ENCODE measurements at places on chromosomes 2 and 18.

DNA sequence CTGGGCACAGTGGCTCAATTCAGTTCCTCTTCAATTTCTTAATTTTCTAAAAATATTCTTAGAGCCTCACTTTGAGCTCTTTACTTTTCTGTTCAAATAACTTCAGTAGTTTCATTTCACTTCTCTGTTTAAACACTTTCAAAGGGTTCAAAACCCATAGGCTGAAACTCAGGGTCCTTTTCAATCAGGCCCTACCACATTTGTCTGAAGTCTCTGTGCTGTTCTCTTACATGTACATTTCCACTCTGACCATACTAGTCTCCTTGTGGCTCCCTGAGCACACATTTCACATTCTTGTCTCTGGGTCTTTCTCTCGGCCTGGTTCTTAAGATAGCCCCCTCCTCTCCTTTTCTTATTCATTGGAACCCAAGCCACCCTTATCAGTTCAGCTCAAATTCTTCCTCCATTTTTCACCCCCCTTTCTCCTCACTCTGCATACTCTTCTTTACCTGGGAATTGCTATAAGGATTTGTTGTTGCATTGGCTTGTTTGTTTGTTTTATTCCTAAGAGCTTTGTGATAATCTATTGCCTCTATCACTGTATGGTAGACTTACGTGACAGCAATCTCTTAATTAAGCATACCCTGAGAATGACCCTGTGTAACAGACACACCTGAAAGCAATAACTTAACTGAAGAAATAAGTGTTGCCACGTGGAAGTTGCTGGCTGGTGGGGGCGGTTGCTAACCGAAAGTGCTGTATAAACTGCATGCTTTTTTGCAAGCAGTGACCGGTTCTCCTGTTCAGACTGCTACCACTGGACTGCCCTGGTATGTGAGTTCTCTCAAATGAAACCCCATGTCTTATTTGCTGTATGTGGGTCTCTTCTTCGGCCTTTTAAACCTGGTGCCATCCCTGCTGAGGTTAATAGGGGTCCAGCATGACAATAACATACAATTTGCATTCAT is 27.7 kb upstream of the ACADL start:
- no peak for DNase-seq

DNA sequence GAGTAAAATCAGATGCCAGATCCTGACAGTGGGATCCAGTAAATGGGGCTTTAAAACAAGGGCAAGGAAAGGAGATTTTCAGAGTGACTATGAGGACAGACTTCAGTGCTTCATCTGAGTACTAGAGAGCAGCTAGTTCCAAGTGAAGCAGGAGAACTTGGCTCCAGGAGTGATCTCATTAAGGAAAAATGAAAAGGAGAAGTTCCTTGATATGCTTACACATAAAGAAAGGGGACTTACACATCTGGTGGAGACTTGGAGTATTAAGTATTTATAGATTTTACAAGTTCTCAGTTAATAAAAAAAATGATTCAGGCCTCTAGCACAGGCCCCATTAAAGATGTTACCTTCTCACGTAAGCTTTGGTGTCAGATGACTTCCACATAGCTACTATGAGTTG is 105.8 kb downstream of the ICOS start:
- DNase-seq, result no peak

- DNase-seq, result peak; percentile 36
Observed at GRCh38 chr2:201126308-201127151, 10.6 kb downstream of the CFLAR start.

GRCh38 chr2:34545486-34546136 is 946.5 kb upstream of the FAM98A start:
- no peak for DNase-seq

DNA sequence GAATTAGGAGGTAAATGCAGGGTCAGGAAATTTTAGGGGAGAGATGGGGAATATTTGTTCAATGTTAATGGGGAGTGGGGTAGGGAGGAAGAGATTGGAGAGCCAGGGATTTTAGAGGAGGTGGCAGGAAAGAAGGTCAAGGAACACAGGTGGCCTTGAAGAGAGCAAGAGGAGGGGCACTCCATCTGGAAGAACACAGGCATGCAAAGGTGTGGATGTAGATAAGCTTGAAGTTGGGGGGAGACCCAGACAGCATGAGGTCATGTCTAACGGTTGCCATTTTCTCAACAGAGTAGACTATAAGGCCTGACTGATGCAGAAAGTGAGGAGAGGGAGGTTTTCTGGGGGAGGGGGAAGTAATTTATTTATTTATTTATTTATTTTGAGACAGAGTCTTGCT is 77.5 kb downstream of the MAIP1 start:
- DNase-seq, result no peak

DNA sequence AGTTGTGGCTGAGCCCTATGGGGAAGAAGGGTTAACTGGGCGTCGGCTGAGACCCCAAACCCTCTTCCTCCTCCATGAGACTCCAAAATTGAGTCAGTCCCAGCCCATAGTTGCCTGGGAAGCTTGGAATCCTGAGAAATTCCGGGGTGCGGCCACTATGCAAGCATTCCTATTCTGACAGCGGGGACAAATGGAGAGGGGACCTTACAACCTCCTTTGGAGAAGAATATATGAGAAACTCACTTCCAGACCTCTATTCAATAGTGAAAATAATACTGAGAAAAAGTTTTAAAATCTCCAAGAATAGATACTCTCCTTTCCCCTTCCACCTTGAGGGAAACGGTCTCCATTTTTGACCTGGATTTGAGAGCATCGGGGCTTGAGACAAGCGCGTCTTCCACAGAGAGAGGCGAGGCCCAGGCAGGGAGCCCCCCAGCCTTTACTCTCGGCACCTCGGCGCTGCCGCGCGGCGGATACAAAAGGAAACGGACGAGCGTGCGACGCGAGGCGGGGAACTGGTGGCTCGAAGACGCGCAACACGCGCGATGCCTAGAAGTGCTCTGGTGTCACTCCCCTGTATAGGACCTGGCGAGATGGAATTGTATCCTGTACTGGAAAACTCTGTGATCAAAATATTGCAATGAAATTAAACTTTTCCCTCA is 11.1 kb downstream of the NR4A2 start:
- DNase-seq, result no peak

DNA sequence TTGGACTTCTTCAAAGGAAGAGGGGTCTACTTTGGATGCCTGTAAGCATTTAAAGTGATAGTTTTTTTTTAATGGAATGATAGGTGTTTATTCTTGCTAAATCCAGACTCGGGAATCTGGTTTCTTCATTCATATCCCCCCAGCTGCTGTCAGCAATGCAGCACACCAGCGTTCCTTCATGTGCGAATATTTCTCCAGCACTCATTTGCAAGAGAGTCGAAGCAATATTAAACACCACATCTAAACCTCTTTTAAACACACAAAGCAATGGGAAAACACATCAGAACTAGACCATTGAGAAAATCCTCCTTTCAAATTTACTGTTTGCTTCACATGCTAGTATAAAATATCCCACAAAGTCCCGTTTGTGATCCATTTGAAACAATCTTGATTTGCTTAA is 563.7 kb downstream of the ARHGAP15 start:
- no peak for DNase-seq

DNA sequence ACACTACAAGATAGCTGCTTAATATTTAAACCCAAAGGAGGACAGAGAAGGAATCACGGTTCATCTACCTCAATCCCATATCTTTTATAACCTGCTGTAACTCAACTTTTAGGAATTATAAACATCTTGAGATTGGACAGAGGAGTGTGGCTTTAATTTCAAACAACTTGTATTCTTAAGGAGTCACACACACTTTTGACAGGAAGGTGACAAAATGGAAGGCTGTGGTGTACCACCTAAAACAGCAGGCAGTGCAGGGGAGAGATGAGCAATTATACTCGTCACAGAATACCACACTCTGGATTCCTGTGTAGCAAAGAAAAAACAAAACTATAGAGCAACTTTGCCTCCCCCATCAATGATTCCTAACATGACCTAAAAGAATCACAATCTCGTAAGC is 194.8 kb downstream of the ZEB2 start:
- DNase-seq, result peak; percentile 30

DNA sequence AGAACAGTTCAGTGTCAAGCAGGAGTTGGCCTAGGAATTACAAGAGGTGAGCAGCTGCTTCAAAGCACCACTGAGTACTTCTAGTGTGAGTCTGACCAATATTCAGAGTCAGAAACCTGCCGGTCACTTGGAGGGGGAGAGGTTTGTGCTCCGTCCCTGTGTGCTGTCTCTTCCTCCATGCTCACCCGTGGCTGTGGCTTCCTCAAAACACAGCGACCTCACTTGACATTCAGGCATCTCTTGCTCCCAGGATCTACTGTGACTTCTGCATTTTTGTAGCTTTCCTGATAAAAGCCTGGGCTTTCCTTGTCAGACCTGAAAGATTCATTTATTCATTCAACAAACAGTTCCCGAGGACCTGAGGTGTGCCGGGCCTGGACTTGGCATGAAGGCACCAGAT is 32.9 kb downstream of the TPRKB start:
- DNase-seq, result no peak

DNA sequence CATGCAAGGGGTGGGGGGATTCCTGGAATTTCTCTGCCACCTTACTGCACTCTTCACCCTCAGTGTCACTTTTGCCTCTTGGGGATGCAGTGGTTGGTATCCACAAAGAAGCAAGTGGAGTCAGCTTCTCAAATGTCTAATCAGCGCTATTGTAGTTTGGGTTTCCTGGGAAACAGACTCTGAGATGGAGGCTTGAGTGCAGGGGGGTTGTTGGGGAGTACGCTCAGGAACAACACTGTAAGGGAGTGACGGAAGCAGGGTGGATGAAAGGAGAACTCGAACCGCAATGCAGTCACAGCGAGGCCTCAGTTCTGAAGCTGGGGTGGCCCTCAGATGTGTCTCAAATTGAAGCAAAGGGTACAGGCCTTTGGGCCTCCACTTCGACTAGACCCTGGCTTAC is 73.6 kb upstream of the EPC2 start:
- DNase-seq, result no peak

- no peak for DNase-seq
Observed at GRCh38 chr18:22221350-22221749, 52.0 kb downstream of the GATA6 start.

GRCh38 chr2:237281836-237282306 is 132.1 kb downstream of the COL6A3 start:
- no peak for DNase-seq

GRCh38 chr2:233486778-233487552 is 79.6 kb downstream of the USP40 start:
- DNase-seq, result no peak

GRCh38 chr2:33496150-33496549 is 19.7 kb downstream of the RASGRP3 start:
- no peak for DNase-seq

DNA sequence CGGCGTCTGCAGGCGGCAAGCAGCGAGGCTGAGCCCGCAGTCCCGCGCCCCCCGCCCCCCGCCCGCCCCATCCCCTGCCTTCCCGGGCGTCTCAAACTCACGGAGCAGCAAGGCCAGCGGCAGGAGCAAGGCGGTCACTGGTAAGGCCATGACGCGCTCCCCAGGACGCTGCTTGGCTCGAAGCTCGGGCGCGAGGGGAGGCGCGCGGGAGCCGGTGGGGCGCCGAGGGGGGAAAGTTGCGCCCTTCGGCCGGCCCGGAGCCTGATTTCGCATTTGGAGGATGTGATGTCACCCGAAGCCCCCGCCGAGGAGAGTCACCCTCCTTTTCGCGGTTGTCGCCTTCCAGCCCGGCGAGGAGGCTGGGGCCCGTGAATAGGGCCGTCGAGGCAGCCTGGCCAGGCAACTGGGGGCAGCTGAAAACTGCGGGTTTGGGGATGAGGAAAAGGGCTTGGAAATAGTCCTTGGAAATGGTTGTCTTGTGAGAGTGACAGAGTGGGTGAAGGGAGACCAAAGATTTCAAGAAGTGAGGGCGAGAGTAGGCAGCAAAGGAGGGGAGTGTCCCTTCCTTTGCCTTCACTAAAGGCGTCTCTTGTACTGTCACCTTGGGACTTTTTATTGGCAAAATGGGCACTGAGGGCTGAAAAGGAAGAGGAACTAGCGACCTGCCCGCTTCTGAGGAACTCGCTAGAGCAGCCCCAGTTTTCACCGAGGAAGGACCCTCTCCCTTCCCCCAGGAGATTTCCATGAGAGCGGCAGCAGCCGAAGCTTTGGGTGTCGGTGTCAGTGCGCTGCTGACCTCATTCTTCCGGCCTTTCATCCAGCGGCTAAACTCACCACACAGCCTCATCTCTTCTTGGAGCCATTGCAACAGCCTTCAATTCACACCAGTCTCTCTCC is at the start of gene CD8A:
Gene CD8A, minus strand, starts transcription at position 238 of the 897 bp plus-strand sequence. Its CDS starts 88 bp downstream, at position 150.
- no peak for DNase-seq

DNA sequence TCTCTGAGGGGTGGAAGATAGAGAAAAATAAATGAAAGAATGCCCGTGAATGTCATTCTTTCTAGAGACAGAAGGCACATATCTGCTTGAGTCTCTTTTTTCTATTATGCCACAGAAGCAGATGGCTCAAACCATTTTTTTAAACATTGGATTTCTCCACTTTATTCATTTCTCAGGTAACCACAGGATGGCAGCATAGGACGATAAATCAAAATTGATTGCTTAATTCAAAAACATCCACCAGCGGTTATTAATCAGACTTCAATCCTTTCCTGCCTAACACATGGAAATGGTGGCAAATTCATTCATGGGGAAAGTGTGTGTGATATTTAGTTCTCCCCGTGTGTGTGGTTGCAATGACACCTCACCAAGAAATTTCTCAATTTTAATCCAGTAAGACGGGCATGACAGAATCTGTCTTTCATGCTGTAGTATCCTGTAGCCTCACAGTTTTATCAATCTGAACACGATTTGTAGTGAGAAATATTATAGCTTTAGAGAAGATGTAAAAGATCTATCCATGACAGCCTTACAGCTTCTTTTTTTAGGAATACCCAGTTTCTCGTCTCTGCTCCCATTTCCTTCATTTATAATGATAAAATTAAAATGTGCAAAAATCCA is 72.2 kb downstream of the DSC3 start:
- DNase-seq, result no peak

GRCh38 chr2:38192046-38192445 is 116.1 kb upstream of the CYP1B1 start:
- DNase-seq, result no peak

DNA sequence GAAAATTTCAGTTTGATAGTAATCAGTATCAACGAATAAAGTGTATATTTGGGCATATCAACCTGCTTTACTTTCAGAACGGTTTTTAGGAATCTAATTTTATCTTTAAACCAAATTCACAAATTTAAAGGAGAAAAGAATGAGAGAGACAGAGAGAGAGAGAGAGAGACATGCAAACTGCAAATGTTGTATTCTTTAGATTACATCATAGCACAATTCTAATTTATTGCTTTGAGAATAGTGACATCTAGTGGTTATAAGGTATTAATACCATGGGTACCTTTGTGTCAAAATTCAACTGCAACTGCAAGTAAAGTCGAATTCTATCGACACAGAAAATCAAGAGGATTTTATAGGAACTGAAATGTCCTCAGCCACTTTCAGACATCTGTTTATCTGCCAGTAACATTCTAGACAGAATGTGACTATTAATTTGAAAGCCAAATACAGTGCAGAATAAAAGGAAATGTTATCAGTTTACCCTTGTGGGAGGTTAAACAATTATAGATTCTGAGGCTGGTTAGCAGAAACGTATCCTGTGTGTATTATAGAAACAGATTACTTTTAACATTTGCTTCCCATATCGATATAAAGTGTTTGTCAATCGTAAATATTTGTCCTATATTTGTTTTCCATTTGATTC is 529.8 kb upstream of the VRK2 start:
- no peak for DNase-seq

Data from activated CD4-positive, alpha-beta T cell treated with anti-CD3 and anti-CD28 coated beads for 4 hours (primary cell).